ENCODE measurements at places on chromosomes 6 and 20. TPM values are rescaled to one million over a fixed set of nuclear protein-coding genes. Genes with fewer than 3 reads are reported as not detected.

The SLC25A27 gene
- 21.3 TPM for polyA plus RNA-seq

GRCh38 chr6:72418495-72418894, 203.4 kb upstream of the KCNQ5 start:
- DNase-seq = no peak

DNA sequence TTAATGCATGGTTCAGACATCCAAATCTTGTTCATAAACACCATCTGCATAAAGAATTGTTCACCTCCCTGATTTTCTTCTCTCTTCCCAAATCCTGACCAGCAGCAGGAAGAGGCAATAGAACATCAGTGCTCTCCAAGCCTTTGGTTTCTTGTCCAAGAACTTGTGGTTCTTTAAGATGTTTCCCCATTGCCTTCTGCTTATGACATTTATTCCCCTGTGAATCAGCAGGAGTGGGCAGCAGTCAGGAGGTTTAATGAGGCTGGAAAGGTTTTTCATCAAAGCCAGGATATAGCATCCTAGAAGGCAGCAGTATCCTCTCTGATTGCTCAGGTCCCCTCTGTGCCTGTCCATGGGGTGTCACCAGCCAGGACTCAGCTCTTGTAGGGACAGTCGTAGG, 5.3 kb downstream of the HDDC2 start:
- no peak for DNase-seq

The SPEF1 gene
- not detected for polyA plus RNA-seq

The NKX2-2 gene
- polyA plus RNA-seq = 0.07 TPM

- no peak for DNase-seq
Measured at GRCh38 chr6:141653590-141653989, 479.1 kb upstream of the GJE1 start.

The WFDC12 gene
- not detected for polyA plus RNA-seq

The DNAH8 gene
- polyA plus RNA-seq = 4.6 TPM
